ENCODE measurements at places on chromosomes 12 and 14.
A peak's percentile ranks its signal among the peaks of the same experiment; 100 is the strongest.

- peaks cover 7% of the 10 kb centered on the region for H3K36me3 ChIP-seq
- no peaks in the 10 kb centered on the region for H3K27me3 ChIP-seq
- DNase-seq, result no peak
- no peak overlapping the region for H3K4me3 ChIP-seq
- H3K4me1 ChIP-seq, result peaks cover 32% of the 10 kb centered on the region
- peak overlapping the region; percentile 59 for H3K27ac ChIP-seq
Measured at GRCh38 chr14:71437870-71438269, 494.4 kb upstream of the RGS6 start.

DNA sequence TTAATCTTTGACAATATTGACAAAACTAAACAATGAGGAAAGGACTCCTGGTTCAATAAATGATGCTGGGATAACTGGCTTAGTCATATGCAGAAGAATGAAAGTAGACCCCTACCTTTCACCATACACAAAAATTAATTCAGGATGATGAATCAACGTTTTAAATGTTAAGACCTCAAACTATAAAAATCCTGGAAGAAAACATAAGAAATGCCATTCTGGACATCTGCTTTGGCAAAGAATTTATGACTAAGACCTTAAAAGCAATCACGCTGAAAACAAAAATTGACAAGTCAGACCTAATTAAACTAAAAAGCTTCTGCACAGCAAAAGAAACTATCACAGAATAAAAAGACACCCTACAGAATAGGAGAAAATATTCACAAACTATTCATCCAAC, 97.4 kb downstream of the LMNTD1 start:
- DNase-seq, result no peak
- H3K27ac ChIP-seq, result no peak overlapping the region
- H3K4me1 ChIP-seq, result peaks cover 12% of the 10 kb centered on the region
- H3K27me3 ChIP-seq, result no peaks in the 10 kb centered on the region

DNA sequence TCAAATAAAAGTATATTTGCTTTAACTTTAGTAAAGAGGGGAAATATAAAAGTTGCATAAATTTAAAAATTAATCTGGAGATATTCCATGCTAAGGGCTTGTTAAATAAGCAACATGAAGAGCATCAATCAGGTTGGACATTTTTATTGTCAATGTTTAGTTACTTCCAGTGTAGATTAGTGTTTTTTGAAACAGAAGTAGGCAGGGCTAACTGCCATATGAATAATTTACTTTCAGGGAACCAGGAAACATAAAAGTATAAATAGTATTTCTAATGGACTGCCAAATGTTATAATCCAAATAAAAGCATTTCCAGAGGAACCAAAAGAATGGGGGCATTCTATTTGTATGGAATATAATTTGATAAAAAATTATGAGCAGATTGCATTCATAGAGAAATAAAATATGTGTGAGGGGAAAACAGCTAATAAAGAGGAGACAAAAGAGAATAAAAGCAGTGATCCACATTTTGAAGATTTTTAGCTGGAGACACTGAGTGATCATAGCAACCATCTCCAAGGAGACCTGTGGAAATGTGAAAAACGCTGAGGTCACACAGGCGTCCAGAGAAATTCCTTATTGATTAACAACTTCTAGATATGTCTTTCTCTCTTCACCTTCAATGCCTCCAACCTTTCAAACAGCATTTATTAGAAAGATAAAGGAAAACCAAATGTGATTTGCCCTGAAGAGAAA, 70.8 kb downstream of the SRGAP1 start:
- no peak overlapping the region for H3K4me3 ChIP-seq
- H3K27ac ChIP-seq, result peak overlapping the region; percentile 100
- H3K36me3 ChIP-seq, result no peaks in the 10 kb centered on the region
- no peaks in the 10 kb centered on the region for H3K27me3 ChIP-seq

GRCh38 chr14:71474301-71475265, 457.6 kb upstream of the RGS6 start:
- DNase-seq, result no peak
- no peaks in the 10 kb centered on the region for H3K36me3 ChIP-seq
- no peak overlapping the region for H3K4me3 ChIP-seq
- peaks cover 32% of the 10 kb centered on the region for H3K4me1 ChIP-seq

DNA sequence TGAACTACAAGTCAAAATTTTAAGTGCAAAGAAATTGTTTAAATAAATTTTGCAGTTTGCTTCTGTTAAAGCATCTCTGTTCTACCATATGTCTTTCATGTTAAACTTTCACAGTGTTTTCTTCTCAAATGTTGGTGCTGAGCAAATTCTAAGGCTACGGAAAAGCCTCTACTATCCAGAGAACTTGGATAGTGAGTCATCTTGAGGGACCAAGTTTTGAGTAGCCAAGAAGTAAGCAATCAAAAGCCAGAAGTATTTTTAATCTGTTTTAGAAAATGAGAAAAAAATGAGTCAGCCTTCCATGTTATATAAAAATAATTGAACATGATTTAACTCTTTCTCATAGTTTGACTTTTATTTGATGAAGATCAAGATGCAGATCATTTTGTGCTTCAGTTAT, 3.3 kb downstream of the BRMS1L start:
- H3K27ac ChIP-seq, result no peak overlapping the region
- no peak for DNase-seq
- no peaks in the 10 kb centered on the region for H3K27me3 ChIP-seq
- H3K4me3 ChIP-seq, result no peak overlapping the region
- peaks cover 25% of the 10 kb centered on the region for H3K36me3 ChIP-seq
